Fibroblast of skin of right biceps (primary cell): ENCODE measurements at places on chromosomes 6 and 20.

- DNase-seq = no peak
Measured at GRCh38 chr6:122832459-122832858, 43.4 kb downstream of the SMPDL3A start.

DNA sequence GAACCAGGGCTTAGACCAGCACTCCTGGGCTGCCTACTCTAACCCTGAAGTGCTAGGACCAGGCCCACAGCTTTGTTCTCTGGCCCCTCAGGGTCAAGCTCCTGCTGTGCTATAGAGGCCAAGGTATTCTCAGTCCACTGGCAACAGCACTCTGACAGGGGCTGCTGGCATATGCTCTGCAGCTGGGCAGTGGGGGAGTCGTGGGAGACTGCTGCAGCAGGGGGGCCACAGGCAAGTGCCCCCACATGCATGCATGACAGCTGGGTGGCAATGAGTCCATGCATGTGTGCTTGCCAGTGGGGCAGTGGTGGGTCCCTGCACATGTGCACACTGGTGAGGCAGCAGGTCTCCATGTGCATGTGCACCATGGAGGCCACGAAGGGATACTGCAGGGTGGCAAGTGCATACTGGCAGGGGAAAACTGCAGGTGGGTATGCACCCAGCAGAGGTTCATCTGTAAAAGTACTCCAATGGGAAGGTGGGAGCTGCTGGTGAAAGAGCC, 364.9 kb upstream of the IRAK1BP1 start:
- no peak for DNase-seq

- DNase-seq = no peak
Measured at GRCh38 chr6:42704937-42705374, 17.4 kb downstream of the PRPH2 start.

GRCh38 chr6:170050591-170051041, 240.3 kb downstream of the DLL1 start:
- no peak for DNase-seq

DNA sequence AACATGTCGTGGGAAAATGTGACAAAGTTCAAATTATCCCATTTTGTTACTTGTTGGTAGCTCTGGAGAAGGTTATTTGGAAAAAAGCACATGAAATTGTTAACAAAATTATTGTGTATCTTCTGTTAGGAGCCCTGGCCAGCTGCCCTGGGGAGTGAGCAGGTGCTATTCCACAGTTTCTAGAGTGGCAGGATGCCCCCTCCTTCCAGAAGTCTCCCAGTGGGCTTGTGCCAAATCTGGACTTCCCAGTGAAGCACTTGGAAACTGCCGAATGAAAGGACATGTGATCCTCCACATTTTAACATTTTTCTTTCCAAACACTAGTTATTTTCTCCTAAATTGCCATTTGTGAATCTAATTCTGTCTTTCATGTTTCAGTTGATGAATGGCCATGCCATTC, 66.9 kb upstream of the CLDN20 start:
- no peak for DNase-seq
